ENCODE measurements at places on chromosomes 5 and 9. TPM values are rescaled to one million over a fixed set of nuclear protein-coding genes. Genes with fewer than 3 reads are reported as not detected.

Gene LHX6
- 0.47 TPM for total RNA-seq

Gene DNAJC21
- 28.9 TPM for total RNA-seq

Gene RNF208
- total RNA-seq = 0.09 TPM

Gene CNTNAP3
- total RNA-seq = 2.8 TPM

GRCh38 chr9:113479174-113479621, 15.7 kb downstream of the RGS3 start:
- DNase-seq = no peak

DNA sequence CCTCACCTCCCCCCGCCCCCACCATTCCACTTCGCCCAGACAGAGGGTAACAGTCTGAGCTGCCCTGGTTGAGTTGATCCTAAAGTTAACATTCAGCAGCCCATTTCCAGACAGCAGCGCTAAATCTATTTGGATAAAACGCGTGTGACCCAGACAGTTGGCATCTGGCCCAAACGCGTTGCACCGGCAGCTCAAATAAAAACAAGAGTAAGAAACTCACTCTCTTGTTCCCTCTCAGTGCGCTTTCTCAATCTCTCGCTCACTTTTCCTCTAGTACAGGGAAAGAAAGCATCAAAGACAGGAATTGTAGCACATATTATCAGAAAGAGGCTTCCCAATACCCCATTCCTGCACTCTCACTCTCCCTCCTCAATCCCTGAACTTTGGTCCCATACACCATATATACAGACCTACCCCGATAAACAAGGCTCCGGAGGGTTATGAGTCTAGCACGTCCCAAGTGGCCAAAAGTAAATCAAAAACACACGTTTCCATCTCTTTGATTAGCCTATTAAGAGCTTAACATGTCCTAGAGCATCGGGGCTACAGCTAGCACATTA, 1.3 kb downstream of the ADAMTS6 start:
- DNase-seq = peak; percentile 38

DNA sequence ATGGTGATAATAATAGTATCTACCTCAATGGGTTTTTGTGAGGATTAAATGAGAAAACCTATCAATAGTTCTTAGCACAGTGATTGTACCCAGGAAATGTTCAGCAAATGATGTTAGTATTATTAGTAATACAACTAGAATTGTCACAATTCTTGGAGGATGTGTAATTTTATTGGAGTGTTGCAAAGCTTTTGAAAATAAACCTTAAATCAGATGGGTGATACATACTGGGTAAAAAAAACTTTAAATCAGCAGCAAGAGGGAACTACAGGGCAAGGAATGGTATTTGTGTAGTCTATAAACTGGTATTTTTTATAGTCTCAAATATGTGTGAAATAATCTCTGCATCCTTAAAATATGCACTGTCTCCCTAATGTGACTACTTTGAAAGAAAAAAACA, 371.6 kb downstream of the PIK3R1 start:
- DNase-seq = no peak

DNA sequence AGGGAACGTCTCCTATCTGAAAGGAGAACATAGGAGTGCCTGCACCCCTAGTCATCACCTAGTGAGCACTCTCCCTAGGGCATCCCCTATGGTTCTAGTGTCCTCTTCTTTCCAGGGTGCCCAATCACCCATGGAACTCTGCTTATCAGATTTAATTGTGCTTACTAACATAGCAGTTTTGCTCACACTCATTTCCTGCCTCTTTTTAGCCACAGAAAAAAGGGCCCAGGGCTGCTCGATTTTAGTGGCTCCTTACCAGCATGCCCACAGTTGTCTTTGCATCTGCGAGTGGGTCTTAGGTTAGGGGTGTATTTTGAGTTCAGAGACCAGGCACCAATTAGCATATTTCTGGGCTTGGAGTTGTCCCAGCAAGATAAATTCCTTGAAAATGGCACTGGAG, 1110.2 kb downstream of the TAF11L14 start:
- DNase-seq = no peak

- no peak for DNase-seq
Measured at GRCh38 chr5:173812811-173813550, 75.2 kb upstream of the CPEB4 start.

- no peak for DNase-seq
Measured at GRCh38 chr5:173542964-173543363, 73.5 kb downstream of the BOD1 start.

DNA sequence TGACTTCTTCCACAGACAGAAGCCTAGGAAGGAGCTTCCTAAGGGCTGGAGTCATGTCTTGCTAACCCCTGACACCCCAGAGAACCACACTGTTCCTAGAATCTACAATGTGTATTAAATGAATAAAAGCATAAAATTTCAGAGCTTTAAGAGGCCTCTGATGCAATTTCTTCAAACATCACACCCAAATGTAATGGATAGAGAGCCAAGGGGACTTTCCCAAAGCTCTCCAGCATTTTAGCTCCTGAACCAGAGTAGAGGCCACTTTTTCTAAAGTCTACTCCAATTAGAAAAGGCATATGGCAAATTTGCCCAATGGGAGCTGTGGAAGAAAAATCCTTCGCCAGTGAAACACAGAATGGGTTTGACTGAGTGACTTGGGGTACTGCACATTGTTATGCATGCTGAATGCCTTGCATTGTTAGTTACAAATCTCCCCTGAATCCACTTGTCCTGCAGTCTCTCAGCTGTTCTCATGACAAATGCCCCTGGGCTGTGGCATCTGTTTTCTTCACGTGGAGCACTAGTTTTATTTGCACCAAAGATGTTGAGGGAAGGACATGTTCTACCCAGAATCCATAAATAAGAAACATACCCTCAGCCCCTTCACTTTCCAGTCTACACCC, 334.0 kb downstream of the ASTN2 start:
- no peak for DNase-seq

GRCh38 chr9:32589083-32589723, 16.2 kb upstream of the NDUFB6 start:
- DNase-seq = peak; percentile 23

GRCh38 chr9:37293664-37294524, 128.6 kb upstream of the GRHPR start:
- DNase-seq = no peak

GRCh38 chr5:65611524-65611923, 12.6 kb downstream of the TRIM23 start:
- no peak for DNase-seq

DNA sequence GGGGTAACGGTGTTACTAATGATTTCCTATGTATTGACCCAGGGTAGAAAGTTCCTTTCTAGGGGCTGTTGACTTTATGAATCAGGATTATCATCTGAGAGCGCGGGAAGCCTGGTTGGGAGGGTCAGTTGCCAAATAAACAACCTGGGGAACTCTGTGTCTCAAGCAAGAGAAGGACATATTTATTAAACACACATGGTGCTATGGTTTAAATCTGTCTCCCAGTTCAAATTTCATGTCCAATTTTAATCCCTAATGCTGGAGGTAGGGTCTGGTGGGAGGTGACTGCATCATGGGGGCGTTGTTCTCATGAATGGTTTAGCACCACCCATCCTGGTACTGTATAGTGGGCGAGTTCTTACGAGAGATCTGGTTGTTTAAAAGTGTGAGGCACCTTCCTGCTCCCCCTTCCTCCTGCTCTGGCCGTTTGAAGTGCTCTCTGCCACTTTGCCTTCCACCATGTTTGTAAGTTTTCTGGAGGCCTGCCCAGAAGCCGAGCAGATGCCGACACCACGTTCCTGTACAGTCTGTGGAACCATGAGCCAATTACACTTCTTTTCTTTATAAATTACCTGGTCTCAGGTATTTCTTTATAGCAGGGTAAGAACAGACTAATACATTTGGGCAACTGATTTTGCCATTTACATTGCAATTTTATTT, 19.7 kb upstream of the GAS1 start:
- DNase-seq = no peak

- no peak for DNase-seq
Measured at GRCh38 chr9:124812441-124812876, 35.5 kb downstream of the OLFML2A start.

DNA sequence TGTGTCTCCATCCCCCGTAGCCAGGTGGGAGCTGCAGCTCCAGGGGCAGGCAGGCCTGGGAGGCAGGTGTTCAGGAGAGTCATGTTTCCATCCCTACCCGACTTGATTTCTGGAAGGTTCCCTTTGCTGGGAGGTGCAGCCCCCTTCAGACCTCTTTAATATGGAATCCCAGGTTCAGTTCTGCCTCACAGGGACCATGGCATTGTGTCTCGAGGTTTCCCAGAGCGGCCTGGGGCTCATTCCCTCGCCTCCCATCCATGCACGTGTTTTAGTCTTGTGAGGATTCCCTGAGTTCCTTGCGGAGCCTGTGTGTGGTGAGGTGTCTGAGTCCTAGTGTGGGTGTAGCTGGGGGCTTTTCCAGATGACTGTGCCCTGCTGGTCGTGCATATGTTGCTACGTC, 16.5 kb upstream of the AHRR start:
- DNase-seq = no peak

- no peak for DNase-seq
Measured at GRCh38 chr5:180950291-180950949, 38.2 kb upstream of the BTNL3 start.
